ENCODE measurements at places on chromosomes 3 and 15.
A peak's percentile ranks its signal among the peaks of the same experiment; 100 is the strongest.

- DNase-seq: no peak
Measured at GRCh38 chr15:39896101-39896500, 24.0 kb downstream of the GPR176 start.

- no peak for DNase-seq
Measured at GRCh38 chr3:23576379-23576959, 229.3 kb upstream of the UBE2E1 start.

DNA sequence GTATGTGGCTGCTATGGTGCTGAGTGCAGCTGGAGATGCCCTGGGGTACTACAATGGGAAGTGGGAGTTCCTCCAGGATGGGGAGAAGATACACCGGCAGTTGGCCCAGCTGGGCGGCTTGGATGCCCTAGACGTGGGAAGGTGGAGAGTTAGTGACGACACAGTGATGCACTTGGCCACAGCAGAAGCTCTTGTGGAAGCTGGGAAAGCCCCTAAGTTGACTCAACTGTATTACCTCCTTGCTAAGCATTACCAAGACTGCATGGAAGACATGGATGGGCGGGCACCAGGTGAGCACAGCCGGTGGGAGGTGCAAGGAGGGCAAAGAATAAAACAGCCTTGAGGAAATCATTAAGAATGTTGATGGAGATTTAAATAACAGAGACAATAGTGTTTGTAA, 2.9 kb downstream of the ADPRH start:
- DNase-seq: no peak

DNA sequence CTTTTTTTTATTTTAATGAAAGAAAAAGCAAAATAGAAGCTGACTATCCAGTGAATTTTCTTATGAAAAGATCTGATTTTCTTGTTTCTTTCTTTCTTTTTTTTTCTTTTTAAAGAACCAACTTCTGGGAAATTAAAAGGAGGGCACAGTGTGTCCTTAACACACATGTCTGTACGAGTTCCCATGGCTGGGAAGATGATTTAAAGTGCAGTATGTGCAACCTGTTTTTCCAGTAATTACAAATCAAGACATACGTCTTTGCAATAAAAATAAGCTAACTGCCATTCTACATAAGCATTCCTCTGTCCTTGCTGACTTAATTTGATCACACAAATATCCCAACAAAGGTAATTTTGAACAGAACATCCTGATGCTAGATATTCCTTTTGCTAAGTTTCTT, 416.1 kb downstream of the ROBO1 start:
- DNase-seq: no peak

- no peak for DNase-seq
Measured at GRCh38 chr15:92937901-92938300, 37.8 kb downstream of the CHD2 start.

DNA sequence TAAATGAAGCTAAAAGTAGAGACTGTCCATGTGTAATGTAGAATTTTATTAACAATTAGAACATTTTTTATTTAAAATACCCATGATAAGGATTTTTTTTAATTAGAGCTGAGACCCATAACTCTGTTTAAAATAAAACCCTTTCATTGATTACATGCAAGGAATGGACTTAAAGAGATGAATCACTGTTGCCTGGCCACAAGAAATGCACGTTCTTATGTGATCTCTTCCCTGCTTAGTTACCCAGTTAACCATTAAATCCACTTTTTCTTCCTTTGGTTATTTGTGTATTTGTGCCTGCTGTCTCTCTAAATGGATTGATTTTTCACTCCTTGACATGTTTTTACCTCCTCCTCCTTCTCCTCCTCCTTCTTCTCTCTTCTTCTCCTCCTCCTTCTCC, 83.3 kb upstream of the SLITRK3 start:
- DNase-seq: no peak

- peak; percentile 91 for DNase-seq
Measured at GRCh38 chr3:46098319-46098761, 71.1 kb upstream of the XCR1 start.

DNA sequence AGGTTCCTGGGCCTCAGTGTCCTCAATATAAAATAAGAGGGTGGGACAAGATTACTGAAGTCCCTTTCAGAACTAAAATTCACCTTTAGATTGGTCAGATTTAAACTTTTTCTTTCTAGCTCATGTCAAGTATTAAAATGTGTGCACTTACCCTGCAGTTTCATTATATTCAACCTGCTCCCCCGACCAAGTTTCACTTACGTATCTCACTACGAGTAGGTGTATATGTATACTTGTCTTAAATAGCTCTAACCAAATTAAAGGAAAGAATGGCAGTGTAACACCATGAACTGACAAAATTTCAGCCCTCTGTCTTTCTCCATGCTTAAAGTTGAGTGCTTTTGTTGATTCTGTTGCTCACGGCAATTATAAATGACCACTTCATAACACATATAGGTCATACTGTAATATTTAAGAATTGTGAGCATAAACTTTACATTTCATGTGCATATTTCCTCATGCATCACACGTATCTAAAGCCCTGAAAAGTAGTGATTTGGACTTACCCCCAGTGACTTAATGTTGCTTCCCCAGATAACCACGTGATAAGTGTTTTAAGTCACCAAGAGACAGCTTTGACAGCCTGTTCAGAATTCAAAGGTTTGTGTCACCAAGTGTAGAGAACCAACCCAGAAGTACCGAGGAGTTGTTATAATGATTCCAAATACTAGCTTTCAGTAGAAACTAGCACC, 70.0 kb downstream of the PGPEP1L start:
- DNase-seq: no peak

GRCh38 chr3:52983828-52984227, 62.0 kb downstream of the SFMBT1 start:
- DNase-seq: no peak

- peak; percentile 46 for DNase-seq
Measured at GRCh38 chr3:16999161-16999560, 114.4 kb downstream of the PLCL2 start.

GRCh38 chr3:148643389-148643840, 54.3 kb upstream of the AGTR1 start:
- peak; percentile 4 for DNase-seq

- DNase-seq: no peak
Measured at GRCh38 chr3:122004991-122005565, 17.0 kb downstream of the ILDR1 start.

All from hematopoietic multipotent progenitor cell treated with erythropoietin and hydrocortisone succinate and interleukin-3 and kit ligand, for 4 days (in vitro differentiated cells).